ENCODE measurements at places on chromosomes 7 and 10.

GRCh38 chr7:137590071-137590755 lies 246.7 kb upstream of the PTN start:
- DNase-seq, result no peak

GRCh38 chr10:132192076-132192975 lies 5.6 kb downstream of the DPYSL4 start:
- no peak for DNase-seq

GRCh38 chr10:23614483-23614882 lies 175.6 kb downstream of the OTUD1 start:
- no peak for DNase-seq

DNA sequence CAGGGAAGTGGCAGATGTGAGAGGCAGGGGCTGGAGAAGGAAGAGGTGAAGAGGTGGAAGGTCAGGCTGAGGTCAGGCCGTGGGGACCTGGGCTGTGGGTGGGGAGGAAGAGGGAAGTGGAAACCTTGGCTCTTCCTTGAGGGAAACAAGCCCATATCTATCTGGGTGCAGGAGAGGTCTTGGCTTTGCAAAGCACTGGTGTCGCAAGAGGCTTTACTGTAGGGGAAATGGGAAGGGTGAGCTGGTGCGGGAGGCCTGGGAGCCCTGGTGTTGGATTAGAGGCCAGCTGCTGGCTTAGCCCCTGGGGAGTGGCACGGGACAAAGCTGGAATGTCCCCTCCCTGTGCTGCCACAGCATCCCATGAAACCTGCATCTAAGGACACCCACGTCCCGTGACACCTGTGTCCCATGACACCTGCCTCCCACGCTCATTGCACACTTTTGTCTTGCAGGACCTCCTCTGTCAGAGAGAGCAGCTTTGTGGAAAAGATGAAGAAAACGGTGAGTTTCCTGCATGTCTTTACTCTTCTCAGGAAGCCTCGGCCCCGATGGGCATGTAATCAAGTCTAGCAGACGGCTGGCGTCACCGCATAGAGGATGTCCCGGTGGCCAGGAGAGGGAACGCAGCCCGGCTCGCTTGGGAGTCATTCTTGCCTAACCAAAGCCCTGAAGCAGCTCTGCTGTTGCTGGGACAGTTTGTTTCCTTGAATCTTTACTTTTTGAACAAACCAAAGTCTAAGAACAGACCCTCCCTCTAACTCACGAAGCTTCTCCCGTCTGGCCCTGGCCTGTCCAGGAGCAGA lies 22.2 kb downstream of the TMEM120A start:
- DNase-seq, result no peak

DNA sequence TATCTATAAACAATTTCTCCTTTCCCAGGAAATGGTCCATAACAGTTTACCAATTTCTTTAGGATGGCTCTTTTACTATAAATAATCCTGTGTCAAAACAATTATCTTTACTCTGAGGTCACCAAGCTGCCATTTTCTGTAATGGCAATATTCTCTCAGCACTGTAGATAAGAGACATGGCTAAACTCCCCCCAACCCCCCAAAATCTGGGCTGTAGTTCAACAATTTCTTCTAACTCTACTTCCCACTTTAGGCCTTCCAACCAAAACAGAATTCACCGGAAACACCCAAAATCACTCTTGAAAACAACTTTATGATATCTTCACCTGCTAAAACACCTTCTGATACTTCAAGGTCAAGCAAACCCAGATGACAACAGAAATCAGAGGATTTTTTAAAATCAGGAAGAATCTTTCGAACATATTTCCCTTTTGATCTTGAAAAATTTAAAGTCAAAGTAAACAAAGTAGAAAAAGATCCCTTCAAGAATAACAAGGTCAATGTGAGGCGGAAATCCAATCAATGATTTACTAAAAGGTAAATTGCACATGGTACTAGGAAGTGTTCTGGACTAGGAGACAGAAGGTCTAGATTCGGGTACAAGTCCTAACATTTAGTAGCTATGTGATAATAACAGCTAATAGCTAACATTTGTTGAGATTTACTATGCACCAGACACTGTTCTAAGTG lies 176.8 kb downstream of the CPEB3 start:
- DNase-seq, result no peak

DNA sequence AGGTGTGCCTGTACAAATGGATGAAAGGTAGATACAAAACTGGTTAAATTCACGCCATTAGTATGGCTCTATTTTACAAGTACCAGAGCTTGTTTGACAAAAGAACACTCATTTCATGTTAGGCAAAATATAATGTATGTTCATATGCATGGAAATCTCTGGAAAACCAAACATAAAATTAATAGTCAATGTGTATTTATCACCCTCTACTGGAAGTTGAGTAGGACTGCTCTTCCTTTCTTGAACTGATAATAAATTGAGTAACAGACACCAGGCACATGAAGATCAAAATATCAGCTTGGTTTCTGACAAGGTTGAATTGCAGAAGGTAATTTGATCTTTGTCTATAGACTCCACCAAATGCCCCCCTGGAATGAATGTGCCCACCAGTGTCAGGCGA lies 19.8 kb upstream of the AKR1B1 start:
- DNase-seq, result no peak

GRCh38 chr7:53326634-53327033 lies 291.2 kb downstream of the POM121L12 start:
- no peak for DNase-seq

DNA sequence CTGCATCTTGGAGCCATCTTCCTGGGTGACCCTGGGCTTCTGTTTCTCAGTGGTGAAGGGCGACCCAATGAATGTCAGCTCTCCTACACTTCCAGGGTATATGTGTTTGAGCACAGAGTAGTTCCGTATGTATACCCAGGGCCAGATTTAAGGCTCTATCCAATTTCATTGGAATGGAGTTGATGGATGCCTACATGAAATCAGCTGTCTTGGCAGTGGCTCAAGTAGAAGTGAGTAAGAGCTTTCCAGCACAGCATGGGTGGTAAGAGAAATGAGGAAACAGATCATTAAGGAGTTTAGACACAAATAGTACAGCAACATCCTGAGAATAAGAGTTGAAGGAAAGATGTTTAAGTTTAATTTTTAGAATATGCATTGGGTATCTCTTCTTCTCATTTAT lies 433.0 kb downstream of the PAXIP1 start:
- no peak for DNase-seq

Measured in HTR-8/SVneo (cell line).